ENCODE measurements at places on chromosomes 7 and 10. TPM values are rescaled to one million over a fixed set of nuclear protein-coding genes. Genes with fewer than 3 reads are reported as not detected.

DNA sequence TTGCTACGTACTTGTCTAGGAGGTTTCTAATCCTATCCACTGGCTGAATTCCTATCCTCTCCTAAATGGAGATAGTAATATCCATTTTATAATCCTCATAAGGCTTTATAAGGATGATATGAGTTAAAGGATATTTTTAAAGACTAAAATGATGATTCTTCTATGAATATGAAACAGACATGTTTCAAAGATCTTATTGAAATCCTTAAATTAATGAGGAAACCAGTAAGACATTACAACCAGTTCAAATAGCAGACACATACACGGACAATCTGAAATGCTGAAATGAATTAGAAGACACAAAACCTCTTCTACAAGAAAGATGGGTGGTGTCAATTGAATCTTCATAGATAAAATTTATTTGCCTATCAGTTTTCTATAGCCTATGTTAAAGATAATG, 132.9 kb upstream of the ANK3 start:
- no peak for DNase-seq

- DNase-seq, result peak; percentile 78
Observed at GRCh38 chr10:6780008-6780677, 200.1 kb upstream of the PRKCQ start.

- DNase-seq, result no peak
Observed at GRCh38 chr10:62225362-62225761, 43.3 kb downstream of the RTKN2 start.

- no peak for DNase-seq
Observed at GRCh38 chr10:35961501-35961900, 319.4 kb upstream of the FZD8 start.

GRCh38 chr10:6201516-6201975, 1.2 kb upstream of the PFKFB3 start:
- DNase-seq, result no peak

- no peak for DNase-seq
Observed at GRCh38 chr7:16051561-16052255, 365.2 kb upstream of the MEOX2 start.

Gene KEL
- 0.83 TPM for total RNA-seq

GRCh38 chr10:7457478-7458316, 46.9 kb upstream of the SFMBT2 start:
- no peak for DNase-seq

- no peak for DNase-seq
Observed at GRCh38 chr10:55630491-55631056, 730.5 kb downstream of the ZWINT start.

Gene KCNMA1
- total RNA-seq, result 284 TPM

Gene HABP2
- total RNA-seq, result not detected

- no peak for DNase-seq
Observed at GRCh38 chr7:1063361-1063760, 19.0 kb downstream of the GPR146 start.

DNA sequence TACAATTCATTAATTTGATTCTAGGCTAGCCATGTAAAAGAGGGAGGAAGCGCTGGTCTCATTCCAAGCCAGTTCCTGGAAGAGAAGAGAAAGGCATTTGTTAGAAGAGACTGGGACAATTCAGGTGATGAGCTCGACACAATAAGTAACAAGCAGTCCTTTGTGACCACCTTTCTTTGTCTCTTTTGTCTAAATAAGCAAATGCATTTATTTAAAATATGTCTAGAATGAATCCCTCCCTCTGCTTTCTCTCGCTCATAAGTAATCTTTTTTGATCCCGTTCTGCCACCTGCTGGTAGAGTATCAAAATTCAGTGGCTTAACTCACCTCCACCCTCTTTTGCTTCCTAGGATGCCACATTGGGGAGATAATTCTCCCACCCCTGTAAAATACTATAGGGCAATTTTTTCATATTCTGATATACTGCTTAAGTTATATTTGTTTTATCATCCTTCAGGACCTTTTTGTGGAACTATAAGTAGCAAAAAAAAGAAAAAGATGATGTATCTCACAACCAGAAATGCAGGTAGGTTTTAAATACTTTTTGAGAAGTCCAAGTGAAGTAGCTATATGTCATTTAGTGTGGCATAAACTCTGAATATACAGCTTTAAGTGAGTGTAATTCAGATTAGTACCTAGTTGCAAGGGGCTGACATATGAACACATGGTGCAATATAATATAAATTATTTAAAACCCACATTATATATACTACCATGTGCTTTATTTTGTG, 91.5 kb downstream of the GSDME start:
- no peak for DNase-seq

- DNase-seq, result no peak
Observed at GRCh38 chr10:132434405-132435005, 37.5 kb downstream of the PWWP2B start.

Data from esophagus muscularis mucosa (tissue), 4 donors.